ENCODE measurements at places on chromosomes 12 and 14.
A peak's percentile ranks its signal among the peaks of the same experiment; 100 is the strongest.

DNA sequence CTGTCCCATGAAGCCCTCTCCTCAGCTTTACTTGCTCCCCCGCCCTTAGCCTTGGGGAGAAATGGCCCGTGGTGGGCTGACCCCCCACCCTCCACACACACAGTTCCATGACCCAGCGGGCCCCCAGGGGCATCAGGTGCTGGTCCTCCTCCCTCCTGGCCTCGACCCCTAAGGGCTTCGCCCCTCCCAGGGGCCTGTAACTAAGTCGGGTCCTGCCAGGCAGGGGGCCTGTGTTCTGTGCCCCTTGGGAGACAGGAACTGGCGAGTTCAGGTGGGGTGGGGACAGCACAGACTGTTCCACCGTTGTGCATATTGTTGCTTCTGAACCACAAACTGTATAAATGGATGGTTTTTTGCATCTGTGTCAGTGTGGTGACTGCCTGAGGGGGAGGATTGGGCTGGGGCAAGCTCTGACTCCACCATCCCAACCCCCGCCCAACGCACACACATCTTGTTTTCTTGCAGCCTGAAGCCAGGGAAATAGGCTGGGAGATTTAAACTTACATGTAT is 8.8 kb downstream of the TAMALIN start:
- no peak for DNase-seq

DNA sequence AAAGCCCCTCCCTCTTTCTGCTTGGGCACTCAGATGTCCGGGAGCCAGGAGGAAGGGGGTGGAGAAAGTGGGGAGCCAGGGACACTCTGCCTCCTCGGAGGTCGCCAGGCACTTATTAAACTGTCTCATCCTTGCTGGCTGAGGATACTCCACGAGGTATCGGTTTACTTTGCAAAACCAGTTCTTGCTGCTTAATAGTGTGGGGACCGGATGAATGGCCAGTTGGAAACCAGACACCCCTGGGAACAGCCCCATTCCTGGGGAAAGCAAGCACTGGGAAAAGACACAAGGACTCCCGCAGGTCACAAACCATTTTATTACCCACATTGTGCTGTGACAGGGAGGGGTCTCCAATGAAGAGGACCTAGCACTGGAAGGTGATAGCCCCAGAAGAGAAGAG is 34.2 kb downstream of the CCDC88C start:
- DNase-seq = no peak

- no peak for DNase-seq
These were observed 45.2 kb downstream of the RDH12 start for GRCh38 chr14:67746927-67747326.

GRCh38 chr14:54085232-54085761 is 128.7 kb upstream of the BMP4 start:
- DNase-seq = no peak

DNA sequence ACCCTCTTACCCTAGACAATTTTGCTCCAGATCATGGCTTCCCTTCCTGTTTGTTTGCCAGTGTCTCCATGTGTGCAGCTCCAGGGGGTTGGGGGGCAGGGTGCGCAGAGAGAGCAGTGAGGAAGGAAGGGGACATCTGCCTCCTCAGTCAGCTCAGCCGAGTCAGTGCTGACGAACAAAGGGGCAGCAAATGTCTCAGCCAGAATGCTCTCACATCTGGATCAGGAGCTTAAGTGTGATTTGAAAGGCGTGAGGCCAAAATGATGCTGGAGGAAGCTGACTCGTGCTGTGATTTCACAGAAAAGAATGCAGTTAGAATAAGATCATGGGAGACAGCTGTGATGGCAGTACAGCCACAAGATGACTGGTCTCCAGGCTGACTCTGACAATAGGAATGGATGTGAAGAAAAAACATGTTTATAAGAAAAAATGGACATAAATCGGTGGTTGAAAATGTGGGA is 27.1 kb upstream of the CDK17 start:
- peak; percentile 11 for DNase-seq

GRCh38 chr12:116508145-116509121 is 50.7 kb upstream of the MAP1LC3B2 start:
- peak; percentile 5 for DNase-seq

- no peak for DNase-seq
These were observed 6.6 kb downstream of the PPP4R4 start for GRCh38 chr14:94180655-94181271.

GRCh38 chr12:80936642-80937390 is 918 bp downstream of the LIN7A start:
- DNase-seq = no peak

GRCh38 chr12:6899427-6899826 is 5.2 kb upstream of the LRRC23 start:
- no peak for DNase-seq

DNA sequence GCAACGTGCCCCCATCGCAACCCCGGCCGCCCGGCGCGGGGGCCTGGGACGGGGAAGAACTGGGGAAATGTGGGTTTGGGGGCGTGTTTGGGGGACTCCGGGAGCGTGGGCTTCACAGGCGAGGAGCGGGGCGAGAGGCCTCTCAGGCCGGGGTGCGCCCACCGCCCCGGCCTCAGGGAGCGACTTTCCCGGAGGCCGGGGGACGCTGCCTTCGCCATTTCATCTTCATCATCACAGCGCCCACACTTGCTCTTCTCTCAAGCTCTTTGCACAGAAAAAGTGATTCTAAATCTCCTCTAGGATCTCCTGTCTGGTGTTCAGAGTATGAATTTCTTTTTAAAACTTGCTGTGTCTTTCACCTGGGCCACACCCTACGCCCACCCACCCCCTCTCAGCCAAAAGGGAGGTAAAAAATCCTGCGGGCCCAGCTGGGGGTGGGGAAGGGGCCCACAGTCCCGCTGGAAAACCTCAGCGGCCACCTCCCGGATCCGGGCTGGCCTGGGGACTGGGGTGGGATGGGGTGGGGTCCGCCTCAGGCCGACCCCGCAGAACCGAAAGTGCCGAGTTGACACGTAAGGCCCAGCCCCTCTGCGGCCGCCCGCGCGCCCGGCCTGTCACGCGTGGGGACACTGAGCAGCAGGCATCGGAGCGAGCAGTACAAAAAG is 7.4 kb downstream of the CDKN1B start:
- DNase-seq = peak; percentile 30

- DNase-seq = peak; percentile 12
These were observed 33.5 kb downstream of the TSHR start for GRCh38 chr14:80988735-80989429.

GRCh38 chr12:1173781-1174617 is 183.0 kb downstream of the ERC1 start:
- no peak for DNase-seq

GRCh38 chr14:104588066-104588857 is 8.7 kb downstream of the C14orf180 start:
- no peak for DNase-seq

- DNase-seq = no peak
These were observed 69.2 kb downstream of the NTN4 start for GRCh38 chr12:95721320-95721719.

GRCh38 chr14:100088226-100088625 is 23.0 kb downstream of the EVL start:
- no peak for DNase-seq

DNA sequence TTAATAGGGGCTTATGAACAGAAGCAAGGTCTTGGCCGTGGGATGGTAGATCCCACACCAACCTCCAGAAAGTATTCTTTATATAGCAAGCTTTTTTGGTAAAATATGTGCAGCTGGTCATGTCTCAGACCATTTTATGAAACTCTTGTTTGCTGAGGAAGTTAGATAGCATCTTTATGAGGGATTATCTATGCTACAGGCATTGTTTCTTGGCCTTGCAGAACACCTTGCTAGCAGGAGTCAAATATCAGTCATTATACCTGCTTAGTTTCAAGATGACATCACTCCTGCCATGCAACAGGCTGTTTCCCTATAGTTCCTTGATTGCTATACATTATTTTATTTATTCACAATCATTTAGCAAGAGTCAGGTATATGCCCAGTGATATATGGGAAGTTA is 84.8 kb upstream of the LRFN5 start:
- no peak for DNase-seq

DNA sequence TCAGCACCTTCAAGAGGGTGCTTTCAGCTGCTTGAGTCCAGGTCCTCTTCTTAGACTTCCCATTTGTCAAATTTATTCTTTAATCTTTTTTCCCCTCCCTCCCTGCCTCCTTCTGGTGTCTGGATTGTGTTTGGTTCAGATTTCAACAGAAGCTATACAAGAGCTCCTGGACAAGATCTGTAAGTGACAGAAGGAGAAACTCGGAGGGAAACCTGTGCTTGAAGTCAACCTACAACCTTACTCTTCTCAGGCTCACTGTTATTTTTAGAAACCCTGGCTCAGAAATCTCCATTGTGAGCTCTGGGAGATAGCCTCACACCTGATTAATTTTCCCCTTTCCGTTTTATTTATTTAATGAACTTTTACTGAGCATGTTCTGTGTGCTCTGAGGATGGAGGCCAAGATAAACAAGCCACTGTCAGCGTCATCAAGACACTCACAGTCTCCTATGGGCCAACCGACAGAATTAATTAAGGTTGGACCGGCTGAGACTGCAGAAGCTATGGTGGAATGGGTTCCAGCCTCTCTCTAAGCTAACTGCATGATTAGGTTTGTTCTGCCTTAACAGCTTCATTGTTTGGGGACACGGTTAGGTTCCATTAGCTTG is 13.5 kb downstream of the PDE1B start:
- DNase-seq = no peak

DNA sequence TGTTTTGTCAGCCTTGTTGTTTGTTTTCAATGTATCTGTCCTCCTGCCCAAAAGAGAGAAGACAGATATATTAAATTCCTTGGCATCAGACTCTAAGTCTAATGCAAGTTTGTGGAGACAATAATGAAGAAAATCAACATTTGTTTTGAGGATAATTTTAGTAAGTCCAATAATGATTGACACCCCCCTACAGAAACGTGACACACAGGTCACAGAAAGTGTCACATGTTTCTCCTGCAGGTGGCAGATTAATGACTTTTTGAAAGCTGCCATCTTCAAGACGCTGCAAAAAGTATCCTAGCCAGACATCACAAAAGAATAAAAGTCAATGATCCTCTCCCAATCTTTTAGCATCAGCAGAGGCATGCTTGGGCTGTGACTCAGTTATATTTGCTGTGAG is 378.8 kb upstream of the TMPO start:
- DNase-seq = no peak

DNA sequence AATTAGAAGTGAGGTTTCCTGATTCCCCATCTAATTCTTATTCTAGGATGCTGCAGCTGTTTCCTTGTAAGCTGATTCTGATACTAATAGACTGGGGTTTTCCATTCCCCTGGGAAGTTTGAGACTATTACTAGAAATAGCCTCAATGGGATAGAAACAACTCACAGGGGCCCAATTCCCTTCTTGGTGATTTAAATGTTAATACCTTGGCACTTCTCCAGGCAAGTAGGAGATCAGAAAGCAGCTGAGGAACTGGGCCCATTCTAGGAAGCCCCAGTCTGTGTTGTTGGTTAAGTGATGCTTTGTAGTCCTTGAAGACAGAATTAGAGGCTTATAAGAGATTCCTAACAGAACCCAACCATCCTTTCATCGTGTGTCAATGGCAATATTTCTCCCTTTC is 407.0 kb upstream of the SEL1L start:
- DNase-seq = no peak

DNA sequence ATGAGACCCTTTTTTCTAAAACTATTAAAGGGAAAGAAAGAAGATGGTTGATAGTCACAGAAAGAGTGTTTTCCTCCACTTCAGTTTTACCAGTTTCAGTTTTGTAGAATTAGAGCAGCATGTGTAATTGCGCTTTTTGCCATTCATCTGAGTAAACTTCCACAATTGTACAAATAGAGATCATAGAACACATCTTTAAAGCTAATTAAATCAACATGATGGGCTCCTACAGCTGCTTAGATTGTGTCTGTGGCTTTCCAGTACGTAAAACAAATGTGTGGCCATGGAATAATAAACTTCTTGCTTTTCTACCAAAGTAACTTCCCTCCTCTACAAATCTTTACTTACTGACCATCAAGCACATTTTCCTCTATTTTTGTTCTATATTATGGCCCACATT is 84.2 kb upstream of the LRIG3 start:
- DNase-seq = no peak

- no peak for DNase-seq
These were observed 26.2 kb downstream of the COX16 start for GRCh38 chr14:70333289-70333688.

GRCh38 chr12:23415180-23415579 is 534.3 kb downstream of the SOX5 start:
- DNase-seq = no peak

GRCh38 chr12:49972641-49973360 is at the start of gene AQP6:
AQP6 (plus strand) TSS chr12:49972947; CDS start chr12:49973174, 227 bp downstream.
- no peak for DNase-seq

DNA sequence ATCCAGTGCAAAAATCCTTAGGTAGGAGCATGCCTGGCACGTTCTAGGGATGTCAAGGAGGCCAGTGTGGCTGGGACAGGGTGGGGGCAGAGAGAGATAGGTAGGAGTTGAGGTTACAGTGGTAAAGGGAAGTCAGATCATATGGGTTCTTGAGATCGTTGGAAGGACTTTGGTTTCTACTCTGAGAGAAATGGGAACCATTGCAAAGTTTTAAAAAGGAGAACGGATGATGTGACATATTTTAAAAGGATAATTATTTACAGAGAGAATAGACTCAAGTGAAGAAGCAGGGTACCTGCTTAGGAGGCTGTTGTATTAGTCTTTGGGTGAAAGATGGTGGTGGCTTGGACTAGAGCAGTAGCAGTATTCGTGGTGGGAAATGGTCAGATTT is 47.6 kb upstream of the ATP2B1 start:
- no peak for DNase-seq

DNA sequence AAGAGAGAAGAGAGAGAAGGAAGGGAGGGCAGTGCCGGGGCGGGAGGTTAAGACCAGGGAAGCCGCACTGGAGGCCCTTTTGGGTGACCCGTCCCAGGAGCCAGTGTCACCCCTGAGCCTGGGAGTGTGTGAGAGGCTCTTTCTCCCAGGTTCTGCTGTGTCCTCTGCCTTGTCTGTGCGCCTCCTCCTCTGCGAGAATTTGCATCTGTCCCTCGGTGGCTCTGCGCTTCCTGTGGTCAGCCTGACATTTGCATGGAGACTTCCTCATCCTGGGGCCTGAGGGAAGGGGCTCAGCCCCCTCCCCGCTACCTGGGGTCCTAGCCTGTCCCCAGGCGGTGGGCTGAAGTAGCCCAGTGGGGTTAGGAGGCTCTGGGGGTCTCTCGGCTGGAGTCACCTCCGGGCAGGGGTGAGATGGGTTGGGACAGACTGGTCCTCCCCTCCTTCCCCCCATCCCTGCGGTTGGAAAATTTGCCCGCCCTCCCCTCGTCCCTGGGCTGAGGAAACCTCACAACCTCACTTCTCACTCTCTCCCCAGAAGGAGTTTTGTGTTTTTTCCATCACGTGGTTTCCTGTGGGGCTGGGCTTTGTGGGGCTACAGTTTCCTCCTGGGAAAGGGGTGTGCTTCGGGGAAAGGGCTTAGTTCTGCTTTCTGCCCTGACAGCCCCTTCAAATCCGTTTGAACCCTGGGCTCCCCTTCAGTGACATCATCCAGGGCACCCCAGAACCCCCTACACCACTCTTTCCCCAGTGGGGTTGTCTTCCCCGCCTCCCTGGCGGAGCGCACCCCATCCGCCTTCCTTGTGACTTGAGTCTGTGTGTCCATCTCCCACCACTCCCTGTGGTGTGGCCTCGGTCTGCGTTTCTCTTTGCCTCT is 2.5 kb downstream of the PTPN6 start:
- DNase-seq = peak; percentile 85

All from stimulated activated CD4-positive, alpha-beta T cell treated with anti-CD3 and anti-CD28 coated beads, Interleukin-4, amount 100 ng/mL, for 24 hours (primary cell).